ENCODE measurements at places on chromosomes 2 and 18. TPM values are rescaled to one million over a fixed set of nuclear protein-coding genes. Genes with fewer than 3 reads are reported as not detected.
A peak's percentile ranks its signal among the peaks of the same experiment; 100 is the strongest.

The CARF gene
- total RNA-seq: 9.6 TPM

The HOXD13 gene
- total RNA-seq: not detected

The MSH2 gene
- 13.2 TPM for total RNA-seq

The KCNJ3 gene
- total RNA-seq: 5.3 TPM

The CAPN10 gene
- total RNA-seq: 56.1 TPM

The UGT1A8 gene
- total RNA-seq: 26.4 TPM

The SPIRE1 gene
- total RNA-seq: 17.8 TPM

The DSG2 gene
- total RNA-seq: 103 TPM

GRCh38 chr2:86313341-86313740, 24.1 kb downstream of the REEP1 start:
- DNase-seq: no peak

- no peak for DNase-seq
Measured at GRCh38 chr2:232687382-232688160, 9.6 kb upstream of the GIGYF2 start.

- DNase-seq: no peak
Measured at GRCh38 chr2:129709956-129710598, 269.4 kb upstream of the RAB6C start.

DNA sequence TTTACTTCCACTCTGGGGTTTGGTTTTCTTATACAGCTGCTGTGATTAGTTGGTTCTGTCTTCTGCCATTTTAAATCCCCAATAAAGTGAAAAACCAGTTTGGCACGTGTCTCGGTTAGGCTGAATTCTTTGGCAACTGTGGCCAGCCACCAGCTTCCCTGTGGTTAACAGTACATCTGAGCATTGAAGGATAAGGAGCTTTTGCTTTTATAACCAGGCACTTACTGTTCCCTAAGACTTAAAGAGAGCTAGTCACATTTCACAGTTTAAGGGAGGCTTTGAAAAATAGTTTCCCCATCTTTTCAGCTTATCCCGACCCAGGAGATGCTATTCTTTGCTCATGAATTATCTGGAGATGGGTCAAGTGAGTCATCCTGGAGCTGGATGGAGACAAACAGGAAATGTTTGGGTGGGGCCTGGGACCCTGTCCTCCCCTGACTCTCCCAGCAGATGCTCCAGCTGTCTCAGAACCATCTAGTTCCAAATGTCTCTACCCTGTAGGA, 57.3 kb upstream of the EML6 start:
- no peak for DNase-seq

DNA sequence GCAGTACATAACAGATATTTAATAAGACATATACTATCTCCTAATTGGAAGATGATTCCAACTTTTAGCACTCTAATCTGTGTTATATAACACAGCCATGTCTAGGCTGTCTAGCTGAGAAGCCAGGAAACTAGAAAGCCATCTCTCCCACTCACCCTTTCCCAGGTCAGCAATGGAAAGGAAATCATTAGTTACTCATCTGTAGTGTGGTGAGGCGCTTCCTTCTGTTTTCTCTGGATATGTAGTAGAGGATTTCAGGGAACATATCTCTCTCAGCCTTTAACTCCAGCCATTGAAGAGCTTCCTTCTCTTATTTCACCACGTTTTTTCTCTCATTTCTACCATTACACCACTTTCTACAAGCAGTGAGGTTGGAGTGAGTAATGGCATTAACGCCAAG, 19.4 kb downstream of the RBBP8 start:
- DNase-seq: no peak

GRCh38 chr2:189427872-189428271, 13.4 kb upstream of the WDR75 start:
- no peak for DNase-seq

GRCh38 chr18:61939046-61939674, 46.4 kb upstream of the RNF152 start:
- DNase-seq: no peak

DNA sequence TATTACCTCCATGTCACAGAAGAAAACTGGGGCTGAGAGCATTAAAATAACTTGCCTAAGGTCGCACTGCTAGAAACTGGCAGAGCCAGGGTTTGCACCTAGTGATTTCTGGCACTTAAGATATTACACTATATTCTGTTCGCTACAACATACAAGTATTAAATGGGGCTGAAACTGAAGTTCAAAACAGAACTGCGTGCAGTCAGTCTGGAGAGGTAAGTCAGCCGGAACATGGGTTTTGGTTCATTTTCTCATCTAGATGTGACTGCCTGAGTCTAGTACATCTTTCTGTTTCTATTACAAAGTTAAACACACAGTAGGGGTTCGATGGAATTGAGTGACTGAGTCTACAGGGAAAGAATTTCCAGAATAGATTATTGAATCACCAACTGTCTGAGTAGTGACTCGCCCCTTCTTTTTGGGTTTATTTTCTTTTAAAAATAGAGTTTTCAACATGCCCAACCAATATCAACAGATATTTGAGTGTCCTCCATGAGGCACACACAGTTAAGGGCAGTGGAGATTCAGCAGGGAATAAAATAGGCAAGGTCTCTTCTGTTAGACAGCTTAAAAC, 150.8 kb downstream of the RNF152 start:
- DNase-seq: no peak

DNA sequence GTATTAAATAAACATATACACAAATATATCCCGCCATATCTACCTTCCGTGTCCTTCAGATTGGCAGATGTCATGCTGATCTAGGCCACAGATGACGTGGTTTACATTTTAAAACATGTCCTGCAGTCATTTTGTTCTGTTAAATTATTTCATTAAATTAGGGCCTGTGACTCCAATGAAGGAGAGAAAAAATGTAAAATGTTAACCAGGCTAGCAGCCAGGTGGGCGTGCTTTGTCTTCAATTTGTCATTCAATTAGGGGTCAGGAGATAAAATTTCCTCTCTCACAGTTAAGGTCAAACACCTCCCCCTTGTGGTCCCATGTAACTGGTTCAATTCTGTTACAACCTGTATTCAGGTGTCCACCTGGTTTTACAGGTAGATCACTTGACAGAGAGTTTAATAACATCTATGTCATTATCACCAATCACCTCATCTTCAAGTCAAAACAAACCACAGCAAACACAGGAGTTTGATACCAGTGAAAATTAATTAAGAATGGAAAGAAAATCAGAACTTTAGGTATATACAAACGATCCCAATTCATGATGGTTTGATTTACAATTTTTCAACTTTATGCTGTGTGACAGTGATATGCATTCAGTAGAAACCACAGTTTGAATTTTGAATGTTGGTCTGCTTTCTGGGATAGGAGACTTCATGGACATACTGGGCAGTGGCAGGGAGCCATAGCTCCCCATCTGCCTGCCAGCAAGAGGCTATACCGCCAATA, 339.4 kb downstream of the CMPK2 start:
- no peak for DNase-seq

DNA sequence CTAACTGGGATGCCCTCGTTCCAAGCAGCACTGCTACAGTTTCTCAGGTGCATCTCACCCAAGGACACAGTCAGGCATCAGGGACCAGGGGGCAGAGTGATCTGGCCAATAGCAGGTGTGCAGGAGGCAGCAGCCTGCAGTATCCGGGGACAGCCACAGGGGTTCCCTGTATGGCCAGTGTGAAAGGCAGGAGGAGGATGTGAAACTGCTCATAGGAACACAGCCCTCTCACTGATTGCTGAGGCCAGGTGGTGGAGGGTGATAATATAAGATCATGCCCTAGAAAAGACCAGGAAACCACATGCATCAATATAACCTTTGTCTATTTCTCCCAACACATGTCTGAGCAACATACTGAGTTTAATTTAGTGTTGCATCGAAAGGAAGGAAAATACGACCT, 112.7 kb upstream of the TACR1 start:
- no peak for DNase-seq

DNA sequence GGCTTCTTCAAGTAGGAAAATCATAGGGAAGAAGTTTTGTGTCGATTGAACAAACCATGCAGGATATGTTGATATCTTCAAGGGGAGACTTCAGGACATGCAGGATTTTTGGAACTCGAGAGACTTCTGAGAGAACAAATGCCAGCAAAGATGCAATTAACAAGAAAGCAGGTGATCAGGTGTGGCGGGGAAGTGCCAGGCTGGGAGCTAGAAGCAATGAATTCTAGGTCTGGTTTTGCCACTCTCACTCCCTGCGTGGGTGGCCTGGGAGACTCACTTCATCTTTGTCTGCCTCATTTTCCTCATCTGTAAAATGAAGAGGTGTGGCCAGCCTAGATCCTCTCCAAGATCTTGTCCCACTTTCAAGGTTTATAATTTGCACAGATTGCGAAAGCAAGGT, 3.1 kb downstream of the SERPINB5 start:
- no peak for DNase-seq

- DNase-seq: no peak
Measured at GRCh38 chr2:3301001-3301400, 76.6 kb downstream of the EIPR1 start.

DNA sequence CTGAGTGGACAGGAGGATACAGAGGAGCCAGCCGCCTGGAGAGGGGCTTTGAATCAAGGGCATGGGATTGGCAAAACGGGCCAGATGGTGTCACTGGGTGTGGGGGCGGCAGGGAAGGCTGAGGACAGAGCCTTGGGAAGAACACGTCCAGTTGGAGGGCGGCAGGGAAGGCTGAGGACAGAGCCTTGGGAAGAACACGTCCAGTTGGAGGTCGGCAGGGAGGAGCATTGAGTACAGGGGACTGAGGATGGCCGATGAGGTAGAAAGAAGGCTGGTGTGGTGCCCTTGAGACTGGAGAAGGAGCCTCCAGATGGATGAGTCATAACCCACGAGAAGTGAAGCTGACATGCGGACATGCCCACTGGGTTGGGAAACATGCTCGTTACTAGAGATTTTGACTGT, 4.5 kb downstream of the HES6 start:
- no peak for DNase-seq

- DNase-seq: no peak
Measured at GRCh38 chr2:29963972-29964570, 42.7 kb upstream of the ALK start.

DNA sequence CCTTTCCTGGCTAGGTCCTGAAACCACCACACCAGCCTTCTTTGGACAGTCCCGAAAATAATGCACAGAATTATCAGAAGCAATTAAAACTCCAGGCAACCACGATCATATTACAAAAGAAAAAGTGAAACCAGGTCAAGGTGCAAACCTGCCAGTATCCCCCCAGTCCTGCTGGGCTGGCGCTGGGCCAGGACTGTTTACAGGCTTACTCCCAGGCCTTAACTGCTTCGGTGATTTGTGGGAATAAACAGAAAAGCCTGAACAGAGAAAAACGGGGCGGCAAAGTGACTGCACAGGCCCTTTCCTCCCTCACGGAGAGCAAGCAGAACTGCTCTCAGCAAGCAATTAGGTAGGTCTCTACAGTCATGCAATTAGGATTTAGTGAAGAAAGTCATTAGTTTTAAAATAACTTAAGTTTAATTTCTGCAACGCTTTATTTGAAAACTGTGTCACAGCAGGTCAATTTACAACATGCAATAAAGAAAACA, 1.3 kb downstream of the HDAC4 start:
- DNase-seq: peak; percentile 31

GRCh38 chr2:150357770-150358467, 129.5 kb downstream of the RND3 start:
- DNase-seq: no peak

DNA sequence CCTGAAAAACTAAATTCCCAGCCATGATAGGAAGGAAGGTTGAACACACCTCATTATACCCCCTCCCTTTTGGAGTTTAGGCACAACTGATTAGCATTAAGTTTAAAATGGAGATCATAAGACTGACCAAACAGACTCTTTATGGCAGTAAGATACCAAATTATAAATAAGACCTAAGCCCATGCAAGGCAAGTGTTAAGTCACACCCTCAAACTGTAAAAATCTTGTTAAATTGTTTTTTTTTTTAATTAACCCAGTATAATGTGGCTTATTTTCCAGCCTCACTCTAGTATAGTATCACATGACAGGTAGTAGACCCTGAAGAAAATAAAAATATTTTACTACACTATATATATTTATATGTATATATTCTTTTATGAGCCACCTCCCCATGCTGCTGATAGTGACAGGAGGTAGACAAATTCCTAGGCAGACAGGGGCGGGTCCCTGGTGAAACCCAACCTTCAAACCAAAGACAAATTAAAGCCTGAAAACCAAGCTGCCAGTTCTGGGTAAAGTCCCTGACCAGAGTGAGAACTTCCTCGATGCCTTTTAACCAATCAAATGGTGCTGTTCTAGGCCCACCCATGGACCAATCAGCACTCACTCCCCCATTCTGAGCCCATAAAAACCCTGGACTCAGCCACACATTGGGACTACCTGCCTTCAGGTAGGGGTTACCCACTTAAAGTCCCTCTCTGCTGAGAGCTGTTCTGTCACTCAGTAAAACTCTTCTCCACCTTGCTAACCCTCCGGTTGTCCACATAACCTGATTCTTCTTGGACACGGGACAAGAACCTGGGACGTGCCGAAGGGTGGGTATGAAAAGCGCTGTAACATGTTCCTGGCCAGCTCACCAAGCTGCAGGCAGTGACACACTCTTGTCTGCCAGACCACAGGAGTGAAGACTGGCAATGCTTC, 123.9 kb upstream of the B3GNT2 start:
- DNase-seq: no peak

DNA sequence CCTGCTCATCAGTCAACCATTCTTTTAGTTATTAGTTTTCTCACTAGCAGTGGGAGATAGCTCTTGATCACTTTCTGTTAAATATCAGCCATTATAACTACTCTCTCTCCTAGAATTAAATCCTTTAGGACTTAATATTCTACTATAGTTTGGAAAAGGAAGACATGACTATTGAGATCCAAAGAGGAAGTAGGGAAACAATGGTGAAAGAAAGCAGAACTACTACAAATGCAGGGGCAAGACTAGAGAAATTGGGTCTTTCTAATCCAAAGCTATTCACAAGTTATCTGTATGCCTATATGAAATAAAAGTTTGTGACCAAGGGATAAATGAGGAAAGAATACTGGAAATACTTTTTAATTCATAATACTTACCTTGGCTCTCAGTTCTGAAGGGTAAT, 65.1 kb downstream of the SRBD1 start:
- no peak for DNase-seq

- DNase-seq: peak; percentile 70
Measured at GRCh38 chr2:173990970-173991819, 26.0 kb upstream of the SP3 start.
